ENCODE measurements at places on chromosomes 7 and 10. TPM values are rescaled to one million over a fixed set of nuclear protein-coding genes. Genes with fewer than 3 reads are reported as not detected.

The CH25H gene
- 0.35 TPM for polyA plus RNA-seq

The BLVRA gene
- polyA plus RNA-seq = 32.6 TPM

The CDC14C gene
- polyA plus RNA-seq = not detected

The GRM8 gene
- polyA plus RNA-seq = 0.11 TPM

The ADARB2 gene
- polyA plus RNA-seq = 0.16 TPM

The RELN gene
- 3.5 TPM for polyA plus RNA-seq

The A1CF gene
- polyA plus RNA-seq = 0.10 TPM

The PRKCQ gene
- 16.3 TPM for polyA plus RNA-seq

The GCK gene
- polyA plus RNA-seq = 5.0 TPM

The GRK5 gene
- 20.9 TPM for polyA plus RNA-seq

The NRP1 gene
- polyA plus RNA-seq = 91.0 TPM

The DRGX gene
- not detected for polyA plus RNA-seq

The NKX2-3 gene
- polyA plus RNA-seq = 1.2 TPM
